NCI-H460 (cell line): ENCODE measurements at places on chromosomes 5 and 9.

- DNase-seq, result no peak
Measured at GRCh38 chr9:18045326-18045725, 428.6 kb upstream of the ADAMTSL1 start.

- DNase-seq, result no peak
Measured at GRCh38 chr5:82259172-82259800, 18.9 kb downstream of the RPS23 start.

- DNase-seq, result no peak
Measured at GRCh38 chr5:36168737-36169136, 16.8 kb downstream of the SKP2 start.

DNA sequence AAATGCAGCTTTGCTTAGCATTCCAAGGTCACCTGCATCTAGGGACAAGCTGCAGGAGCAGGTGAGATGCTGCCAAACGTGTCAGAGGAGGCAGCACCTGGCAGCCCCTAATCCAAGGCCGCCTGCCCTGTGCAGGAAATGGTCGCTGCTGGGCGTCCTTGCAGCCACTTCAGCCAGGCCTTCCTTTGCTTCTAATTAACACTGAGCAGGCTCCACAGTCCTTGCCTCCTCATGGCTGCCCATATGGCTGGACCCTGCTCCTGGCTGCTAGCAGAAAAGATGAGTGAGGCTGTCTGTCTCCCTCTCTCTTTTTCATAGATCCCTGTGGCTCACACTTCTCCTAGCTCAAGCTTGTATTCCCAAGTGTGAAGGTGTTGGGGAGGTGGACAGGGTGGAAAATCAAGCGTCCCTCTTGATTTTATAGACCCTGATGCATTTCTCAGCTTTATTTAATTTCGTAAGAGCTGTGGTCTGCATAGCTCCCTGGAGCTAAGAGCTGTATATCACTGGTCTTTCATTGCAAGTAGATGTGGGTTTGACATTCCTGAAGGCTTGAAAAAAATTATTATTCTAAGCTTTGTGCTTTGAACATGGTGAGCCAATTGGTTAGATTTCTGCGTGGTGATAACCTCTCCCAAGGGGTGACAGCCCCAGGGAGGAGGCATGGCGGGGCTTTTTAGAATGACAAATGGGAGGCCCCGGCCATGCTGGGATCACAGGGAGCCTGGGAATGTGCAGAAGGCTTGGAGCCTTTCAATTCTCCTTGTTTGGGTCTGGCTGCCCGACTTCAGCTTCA lies 193.8 kb downstream of the SLIT3 start:
- no peak for DNase-seq

GRCh38 chr5:39712316-39713249 lies 287.8 kb upstream of the DAB2 start:
- DNase-seq, result peak; percentile 64

DNA sequence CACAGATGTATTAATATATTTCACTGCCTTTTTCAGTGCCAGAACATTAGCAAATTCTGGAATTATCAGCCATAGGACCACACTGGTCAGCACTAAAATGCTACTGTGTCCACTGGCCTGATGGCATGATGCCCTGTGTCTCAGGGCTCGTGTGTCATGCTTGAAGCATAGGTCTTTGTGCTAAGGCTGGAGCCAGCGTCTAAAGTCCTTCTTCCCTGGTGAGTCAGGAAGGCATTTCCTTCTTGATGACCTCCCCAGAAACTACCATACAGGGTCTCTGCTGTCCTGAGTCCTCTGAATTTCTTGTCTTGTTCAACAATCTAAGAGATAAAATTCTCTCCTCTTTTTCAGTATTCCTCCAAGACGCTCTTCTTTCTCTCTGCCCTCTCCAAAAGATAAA lies 489.9 kb downstream of the PSAT1 start:
- no peak for DNase-seq

DNA sequence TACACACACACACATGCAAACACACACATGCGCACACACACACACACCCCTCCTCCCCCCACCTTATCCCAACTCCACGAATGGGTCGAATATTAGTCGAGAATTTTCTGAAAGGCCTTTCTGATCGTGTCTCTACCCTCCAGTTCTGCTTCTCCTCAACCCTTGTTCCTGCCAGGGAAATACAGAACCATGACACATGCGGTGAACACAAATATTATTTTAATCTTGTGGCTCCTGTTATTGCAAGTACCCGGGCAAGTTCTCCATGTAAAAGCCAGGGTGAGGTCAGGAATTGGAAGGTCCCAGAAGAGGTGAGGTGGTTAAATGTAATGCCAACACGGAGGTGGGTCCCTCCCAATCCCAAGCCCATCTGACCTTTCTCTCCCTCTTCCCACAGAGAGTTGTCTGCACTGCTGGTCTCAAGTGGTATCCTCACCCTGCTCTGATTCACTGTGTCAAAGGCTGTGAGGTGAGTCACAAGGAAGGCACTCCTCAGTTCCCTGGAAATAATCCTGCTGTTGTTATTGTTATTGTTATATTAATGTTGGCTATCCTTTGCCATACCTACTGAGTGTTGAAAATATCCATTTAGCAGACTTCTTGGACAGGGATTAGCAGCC lies 223.7 kb downstream of the PAPPA start:
- peak; percentile 23 for DNase-seq

DNA sequence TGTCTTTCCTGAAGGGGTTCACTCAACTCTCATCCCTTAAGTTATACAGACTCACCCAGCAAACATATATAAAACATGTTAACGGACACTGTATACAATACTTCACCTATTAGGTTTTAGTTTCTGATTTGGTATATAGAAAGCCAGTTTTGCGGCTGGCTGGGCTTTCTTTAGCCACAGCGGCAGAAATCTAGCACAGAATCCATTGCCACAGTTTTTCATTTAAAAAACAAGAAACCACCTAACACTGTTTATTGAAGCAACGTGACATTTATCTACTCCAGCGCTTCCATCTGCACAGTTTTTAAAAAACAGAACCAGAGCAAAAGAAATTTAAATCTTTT lies 67.3 kb downstream of the SNX30 start:
- DNase-seq, result no peak

DNA sequence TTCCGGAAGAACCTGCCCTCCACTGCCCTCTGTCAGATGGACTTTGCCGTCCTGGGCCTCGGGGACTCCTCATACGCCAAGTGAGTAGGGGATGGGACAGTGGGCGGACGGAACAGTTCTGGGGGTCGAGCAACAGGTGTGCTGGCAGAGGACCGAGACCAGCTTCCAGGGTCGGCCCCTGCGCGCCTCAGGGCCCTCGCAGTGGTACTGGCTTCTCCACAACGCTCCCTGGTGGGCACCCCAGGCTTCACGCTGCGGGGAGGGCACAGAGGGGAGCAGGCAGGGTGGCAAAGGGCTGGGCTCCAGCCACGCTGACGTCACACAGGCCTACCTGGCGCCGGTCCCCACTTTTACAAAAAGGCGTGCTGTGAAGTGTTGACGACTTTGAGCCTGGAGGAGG lies 7.0 kb downstream of the NDOR1 start:
- no peak for DNase-seq

DNA sequence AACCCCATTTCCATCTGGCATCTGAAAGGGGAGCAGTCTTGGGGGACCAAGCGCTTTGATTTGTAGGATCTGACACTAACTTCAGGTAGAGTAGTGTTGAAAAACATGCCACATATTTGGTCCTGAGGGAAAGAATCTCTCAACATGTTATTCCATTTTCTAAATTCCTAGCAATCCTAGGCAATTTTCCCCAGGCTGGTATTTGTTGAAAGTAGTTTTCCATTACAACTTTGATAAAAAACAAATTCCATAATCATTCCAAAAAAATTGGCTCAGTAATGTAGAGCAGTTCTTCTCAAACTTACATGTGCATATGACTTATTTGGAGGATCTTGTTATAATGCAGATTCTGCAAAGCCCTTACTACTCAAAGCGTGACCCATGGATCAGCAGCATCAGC lies 477.9 kb downstream of the ACTL7B start:
- DNase-seq, result no peak

- DNase-seq, result no peak
Measured at GRCh38 chr5:120678279-120678678, 214.2 kb downstream of the PRR16 start.

- DNase-seq, result no peak
Measured at GRCh38 chr5:93193431-93194347, 387.3 kb downstream of the NR2F1-AS1 start.

DNA sequence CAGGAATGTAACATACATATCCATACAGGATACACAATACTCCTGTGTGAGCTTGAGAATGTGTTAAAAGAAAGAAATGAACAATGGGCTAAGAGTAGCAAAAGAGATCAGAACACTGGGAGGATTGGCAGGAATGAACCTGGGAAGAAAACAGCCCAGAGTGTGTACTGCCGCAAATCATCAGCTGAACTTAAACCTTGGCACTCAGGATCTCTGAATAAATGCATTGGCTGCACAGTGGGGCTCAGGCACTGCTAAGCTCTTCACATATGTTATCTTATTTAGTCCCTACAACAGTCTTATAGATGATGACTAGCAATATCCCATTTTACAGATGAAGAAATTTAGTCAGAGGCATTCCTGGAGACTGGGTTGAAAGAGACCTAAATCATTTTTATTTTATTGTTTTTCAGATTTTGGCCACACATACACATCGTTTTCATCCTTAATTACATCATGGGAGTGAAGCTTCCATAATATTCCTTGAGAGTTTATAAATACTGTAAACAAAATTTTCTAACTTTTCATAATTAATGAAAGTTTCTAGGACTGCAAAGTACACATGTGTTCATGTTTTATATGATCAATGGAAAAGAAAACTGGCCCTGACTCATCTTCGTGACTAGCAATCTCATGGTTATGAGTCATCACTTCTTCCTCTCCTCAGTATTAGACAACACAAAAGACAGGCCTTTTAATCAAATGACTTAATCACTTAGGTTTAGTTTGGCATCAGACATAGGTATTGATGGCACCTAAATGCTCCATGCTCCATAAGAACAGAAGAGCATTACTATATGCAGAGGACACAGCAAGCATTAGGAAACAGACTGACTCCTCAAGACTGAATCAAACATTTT lies 59.2 kb downstream of the CDH18 start:
- peak; percentile 42 for DNase-seq

GRCh38 chr9:95499847-95500246 lies 16.9 kb downstream of the PTCH1 start:
- no peak for DNase-seq

DNA sequence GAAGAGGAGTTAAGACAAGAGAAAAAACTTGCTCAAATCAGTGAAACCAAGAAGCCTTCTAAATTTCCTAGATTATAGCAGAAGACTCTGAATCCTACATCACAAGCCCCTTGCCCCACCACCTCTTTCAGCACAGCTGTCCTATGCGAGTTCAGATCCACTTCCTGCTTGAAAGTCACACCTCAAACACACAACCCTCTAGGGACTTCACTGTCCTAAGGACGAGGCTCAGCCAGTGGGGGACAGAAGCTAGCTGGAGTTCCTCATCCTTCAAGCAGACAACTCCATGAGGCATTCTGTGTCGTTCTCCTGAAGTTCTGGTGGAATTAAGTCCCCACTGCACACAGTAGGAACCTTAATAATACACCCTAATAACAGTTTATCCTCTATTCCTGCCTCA lies 44.3 kb downstream of the NRG2 start:
- DNase-seq, result no peak

GRCh38 chr9:77022783-77023440 lies 3.5 kb downstream of the FOXB2 start:
- no peak for DNase-seq

GRCh38 chr9:82052081-82052480 lies 63.5 kb downstream of the SPATA31D1 start:
- DNase-seq, result no peak

DNA sequence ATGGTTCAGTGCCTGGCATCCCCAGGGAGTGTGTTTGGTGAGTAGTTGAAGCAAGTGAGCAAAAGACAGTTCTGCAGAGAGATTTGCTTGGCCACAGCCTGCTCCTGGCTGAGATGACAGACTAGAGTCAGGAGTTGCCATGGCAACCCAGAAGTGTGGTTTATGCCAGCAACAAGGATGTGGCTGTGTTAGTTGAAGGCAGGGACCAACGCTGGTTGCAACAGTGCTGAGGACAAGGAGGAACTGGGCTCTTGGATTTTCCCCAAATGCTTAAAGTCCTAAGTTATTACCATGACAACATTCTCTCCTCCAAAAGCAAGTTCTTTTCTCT lies 2.7 kb downstream of the NXNL2 start:
- DNase-seq, result no peak

DNA sequence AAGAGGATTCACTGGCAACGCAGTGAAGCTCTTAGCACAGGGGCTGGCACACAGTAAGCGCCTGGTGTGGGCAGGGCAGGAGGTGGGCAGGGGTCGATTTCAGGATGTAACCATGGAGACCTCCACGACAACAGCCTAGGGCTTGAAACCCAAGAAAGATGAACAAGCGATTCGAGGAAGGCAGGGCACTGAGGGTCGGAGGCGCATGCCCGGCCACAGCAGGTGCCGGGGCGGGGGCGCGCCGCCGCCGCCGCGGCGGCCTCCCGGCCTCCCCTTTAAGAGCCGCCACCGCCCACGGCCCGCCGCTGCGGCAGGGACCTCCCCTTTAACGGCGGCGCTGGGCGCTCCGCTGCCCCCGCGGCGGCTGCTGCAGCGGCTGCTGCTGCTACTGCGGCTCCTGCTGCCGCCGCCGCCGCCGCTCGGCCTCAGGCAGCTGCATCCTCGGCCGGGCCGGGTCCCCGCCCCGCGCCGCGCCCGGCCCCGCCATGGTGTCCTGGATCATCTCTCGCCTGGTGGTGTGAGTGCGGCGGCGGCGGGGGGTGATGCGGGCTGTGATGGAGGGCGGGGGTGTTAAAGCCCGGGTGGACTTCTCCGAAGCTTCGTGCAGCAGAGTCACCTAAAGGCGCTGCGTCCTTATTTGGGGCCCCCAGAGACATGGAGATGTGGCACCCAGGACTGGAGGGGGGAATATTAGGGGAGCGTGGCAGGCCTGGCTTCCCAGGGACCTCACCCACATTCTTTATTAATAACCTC lies at the start of gene REEP2:
Gene REEP2 (plus strand): TSS at position 334 of the 753 bp plus-strand sequence. CDS start 152 bp downstream, at position 486.
- peak; percentile 18 for DNase-seq

GRCh38 chr5:75363726-75364495 lies 26.9 kb downstream of the HMGCR start:
- no peak for DNase-seq

DNA sequence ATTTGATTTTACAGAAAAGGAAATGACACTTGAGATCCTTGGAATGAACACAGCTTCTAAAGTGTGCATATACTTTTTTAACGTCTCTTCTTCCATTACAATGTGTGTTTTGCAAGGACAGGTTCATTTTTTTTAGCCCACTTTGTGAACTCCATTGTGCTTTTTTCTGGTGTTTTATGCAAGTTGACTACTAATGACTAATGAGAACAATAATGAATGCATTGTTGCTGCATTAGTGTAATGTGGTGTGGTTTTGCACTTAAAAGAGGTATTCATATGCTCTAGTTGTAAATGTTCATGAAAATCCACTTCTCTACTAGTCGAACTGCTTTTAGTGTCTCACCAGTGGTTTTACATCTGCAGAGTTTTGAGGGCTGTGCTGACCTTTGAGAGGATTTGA lies 93.6 kb downstream of the UHRF2 start:
- DNase-seq, result no peak

GRCh38 chr5:140488914-140489313 lies 58.5 kb upstream of the EIF4EBP3 start:
- no peak for DNase-seq

DNA sequence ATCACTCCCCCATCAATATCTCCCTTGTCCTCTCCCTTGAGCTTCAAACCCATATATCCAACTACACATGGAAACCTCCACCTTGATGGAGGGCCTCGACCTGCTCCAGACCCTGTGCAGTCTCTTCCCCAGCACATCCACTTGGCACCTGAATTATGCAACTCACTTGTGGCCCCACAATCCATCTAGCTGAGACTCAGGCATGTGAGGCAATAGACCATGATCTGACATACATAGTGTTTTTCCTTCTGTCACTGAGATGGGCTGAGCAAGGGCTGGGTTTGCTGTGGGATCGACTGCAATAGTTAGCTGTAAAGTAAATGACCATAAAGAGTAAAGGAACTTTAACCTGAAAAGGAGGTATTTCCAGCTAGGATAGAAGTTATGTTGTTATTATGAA lies 172.9 kb upstream of the RAD23B start:
- DNase-seq, result no peak
